ENCODE measurements at places on chromosomes 7 and 10.
A peak's percentile ranks its signal among the peaks of the same experiment; 100 is the strongest.

DNA sequence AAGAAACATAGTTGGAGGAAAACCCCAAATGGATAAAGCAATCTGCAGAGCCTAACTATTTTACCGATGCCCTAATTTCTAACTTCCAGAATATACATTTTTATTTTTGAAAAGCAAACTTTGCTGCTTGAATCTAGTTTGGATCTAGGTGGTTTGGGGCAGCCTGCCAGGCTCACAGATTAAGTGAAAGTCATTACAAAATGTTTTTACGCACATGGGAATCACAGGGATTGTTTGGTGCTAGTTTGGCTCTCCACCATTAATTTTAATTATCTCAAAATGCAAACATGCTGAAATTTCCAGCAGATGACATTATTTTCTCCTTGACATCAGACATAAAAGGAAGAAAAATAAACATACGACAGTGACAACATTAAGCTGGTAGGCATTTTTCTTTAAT lies 166.7 kb upstream of the INHBA start:
- DNase-seq: no peak

GRCh38 chr10:44245601-44245938 lies 139.3 kb downstream of the CXCL12 start:
- DNase-seq: no peak

- DNase-seq: no peak
Observed at GRCh38 chr10:95332666-95333249, 42.0 kb upstream of the PDLIM1 start.

GRCh38 chr7:20541608-20542349 lies 73.7 kb upstream of the ABCB5 start:
- no peak for DNase-seq

GRCh38 chr7:129831424-129832058 lies 121.2 kb downstream of the UBE2H start:
- DNase-seq: no peak

GRCh38 chr7:88789480-88790064 lies 6.0 kb downstream of the TEX47 start:
- DNase-seq: no peak

DNA sequence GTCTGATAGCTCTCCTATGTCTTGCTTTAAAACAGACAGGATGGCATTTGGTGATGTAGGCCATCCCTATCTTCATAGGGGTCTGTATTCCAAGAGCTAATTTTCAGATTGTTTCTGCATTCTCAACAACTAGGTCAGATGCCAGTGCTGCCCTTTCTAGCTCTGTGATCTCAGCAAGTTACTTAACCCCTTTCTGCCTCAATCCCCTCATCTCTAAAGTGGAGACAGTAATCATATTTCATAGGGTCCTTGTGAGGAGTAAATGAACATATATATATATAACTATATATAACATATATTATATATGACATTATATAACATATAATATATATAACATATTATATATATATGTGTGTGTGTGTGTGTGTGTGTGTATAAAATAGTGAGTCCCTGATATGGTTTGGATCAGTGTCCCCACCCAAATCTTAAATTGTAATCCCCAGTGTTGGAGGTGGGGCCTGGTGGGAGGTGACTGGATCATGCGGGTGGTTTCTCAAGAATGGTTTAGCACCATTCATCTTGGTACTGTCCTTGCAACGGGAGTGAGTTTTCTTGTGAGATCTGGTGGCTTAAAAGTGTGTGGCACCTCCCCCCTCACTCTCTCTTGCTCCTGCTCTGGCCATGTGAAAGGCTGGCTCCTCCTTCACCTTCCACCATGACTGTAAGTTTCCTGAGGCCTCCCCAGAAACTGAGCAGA lies 45.2 kb downstream of the HIPK2 start:
- DNase-seq: no peak

- DNase-seq: no peak
Observed at GRCh38 chr10:122346326-122346950, 28.1 kb upstream of the PLEKHA1 start.

DNA sequence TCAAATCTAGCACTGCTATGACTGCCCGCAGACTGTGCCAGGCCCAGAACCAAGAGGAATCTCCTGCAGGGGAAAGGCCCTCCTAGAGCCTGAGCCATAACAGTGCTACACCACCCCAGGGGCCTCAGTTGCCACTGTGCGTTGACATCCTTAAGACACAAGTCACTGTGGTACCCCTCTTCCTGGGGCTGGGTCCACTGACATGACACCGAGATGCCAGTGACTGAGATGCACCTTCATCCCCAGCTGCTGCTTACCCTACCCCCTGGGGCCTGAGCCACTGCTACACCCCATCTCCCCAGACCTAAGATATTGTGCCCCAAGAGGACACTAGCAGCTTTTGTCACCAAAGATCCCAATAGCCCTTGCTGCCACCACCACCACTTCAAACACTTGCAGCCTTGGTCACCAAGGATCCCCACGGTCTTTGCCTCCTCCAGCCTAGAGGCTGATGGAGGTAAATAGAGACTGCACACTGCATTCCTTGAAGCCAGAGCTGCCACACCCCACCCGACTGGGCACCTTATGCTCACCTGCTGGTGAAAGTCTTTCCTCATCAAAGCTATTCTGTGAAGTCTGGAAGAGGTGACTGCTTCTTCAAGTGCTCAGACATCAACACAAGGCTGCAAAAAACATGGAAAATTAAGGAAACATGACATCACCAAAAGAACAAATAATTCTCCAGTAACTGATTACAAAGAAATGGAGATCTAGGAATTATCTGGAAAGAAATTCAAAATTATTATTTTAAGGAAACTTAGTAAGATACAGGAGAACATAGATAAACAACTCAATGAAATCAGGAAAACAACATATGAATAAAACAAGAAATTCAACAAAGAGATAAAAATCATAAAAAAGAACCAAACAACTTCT lies 40.4 kb upstream of the SHH start:
- no peak for DNase-seq

DNA sequence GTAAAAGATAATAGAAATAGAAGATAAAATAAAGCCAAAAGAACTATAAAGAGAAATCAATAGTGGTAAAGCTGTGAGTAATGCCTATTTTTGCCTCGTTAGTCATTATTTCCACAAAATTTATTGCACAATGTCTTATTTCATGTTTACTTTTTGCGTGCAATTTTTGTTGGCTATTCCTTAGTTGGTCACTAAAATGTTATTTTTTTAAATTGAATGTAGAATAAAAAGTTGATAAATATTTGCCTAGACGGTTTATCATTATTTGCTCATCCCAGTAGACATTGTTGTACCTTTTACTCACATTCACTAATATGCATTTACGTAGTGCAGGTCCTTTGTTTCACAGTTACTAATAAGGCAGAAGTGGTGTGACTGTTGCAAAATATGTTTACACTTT lies 227.8 kb upstream of the BMPER start:
- no peak for DNase-seq

DNA sequence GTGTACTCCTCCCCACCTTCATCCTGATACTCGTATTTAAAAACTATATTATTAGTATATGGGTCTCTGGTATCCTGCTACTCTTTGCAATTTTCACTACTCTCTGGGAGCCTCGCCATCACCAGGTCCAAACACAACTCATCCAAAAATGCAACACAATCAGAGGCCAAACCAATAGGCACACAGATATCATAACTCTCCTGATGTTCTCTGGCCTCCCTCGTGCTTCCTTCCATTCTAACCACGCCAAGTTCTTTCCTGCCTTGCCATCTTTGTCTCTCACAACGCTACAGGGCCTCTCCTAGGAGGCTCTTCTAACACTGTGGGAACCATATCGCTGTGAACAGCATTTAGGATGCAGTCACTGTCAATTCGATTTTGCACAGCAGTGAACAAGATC lies 7.3 kb downstream of the RHEB start:
- DNase-seq: no peak

DNA sequence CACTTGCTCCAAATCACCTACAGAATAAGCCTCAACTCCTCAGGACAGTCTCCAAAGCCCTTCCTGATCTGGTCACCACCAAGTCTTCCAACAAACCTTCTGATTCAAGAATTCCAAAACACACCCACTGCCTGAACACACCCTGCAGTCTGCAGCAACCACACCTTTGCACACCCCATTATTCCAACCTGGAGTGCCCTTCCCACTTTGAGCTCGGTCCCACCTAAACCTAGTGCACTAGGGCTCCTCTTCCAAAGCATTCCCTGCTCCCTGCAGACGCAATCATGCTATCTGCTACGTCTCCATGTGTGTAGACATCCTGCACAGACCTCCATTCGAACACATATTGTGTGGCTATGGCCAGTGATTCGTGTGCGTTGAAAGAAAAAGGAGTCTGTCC lies 289.3 kb downstream of the GRID1 start:
- no peak for DNase-seq

DNA sequence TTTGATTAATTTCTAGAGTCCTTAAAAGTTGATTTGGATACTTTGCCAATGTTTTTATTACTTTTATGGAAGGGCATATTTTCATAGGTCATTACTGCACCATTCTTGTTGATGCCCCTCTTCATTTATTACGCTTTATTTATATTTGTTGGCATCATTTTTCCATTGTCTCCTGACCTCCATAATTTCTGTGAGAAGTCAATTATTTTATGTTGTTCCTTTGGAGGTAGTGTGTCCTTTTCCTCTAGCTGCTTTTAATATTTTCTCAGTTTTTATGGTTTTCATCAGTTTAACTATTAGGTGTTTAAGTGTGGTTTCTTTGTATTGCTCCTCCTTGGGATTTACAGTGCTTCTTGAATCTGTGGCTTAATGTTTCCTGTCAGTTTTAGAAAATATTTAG lies 134.9 kb downstream of the SAMD9 start:
- DNase-seq: no peak

DNA sequence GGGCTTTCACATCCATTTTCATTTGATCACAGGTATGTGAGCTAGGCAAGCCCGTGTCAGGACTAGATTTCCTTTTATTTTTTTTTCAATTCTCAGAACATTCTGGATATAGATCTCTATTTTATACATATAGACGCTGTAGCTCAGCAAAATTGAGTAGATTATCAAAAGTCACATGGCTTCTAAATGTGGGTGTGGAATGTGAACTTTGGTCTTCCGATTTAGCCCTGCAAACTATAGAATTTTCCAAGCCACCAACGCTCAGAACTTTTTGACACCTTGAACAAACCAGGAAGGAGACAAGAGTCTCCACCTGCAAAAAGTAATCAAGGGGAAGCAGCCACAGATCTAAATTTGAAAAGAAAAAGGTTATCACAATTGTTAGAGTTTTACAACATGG lies 15.9 kb upstream of the FFAR4 start:
- DNase-seq: no peak

DNA sequence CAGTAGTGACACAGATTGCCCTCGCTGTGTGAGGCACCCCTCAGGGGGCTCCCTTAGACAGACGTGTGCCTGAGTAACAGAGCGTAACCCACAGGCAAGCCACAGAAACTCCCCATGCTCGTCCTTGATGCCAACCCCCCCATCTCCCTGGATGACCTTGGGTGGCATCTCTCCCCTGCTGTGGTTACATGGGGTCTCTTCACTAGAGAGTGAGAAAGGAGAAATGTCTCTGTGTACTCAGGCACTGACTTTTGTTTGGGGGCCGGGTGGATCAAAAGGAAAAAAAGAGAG lies 1.1 kb upstream of the ASB10 start:
- no peak for DNase-seq

DNA sequence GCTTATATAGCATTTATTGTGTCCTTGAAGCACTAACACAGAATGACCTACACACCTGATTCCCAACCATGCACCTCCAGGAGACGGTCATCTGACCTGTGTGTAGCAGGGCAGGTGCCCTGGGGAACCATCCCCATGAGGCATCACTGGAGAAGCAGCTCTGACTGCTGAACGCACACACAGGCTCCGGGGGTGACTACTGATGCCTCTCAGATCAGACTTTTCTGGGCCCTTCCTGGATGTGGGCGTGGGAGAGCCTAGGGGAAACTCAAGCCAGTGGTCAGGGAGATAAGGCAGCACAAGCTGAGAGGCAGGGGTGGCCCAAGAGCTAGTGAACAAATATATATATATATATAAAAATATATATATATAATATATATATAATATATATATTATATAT lies 37.6 kb downstream of the CPXM2 start:
- DNase-seq: no peak

DNA sequence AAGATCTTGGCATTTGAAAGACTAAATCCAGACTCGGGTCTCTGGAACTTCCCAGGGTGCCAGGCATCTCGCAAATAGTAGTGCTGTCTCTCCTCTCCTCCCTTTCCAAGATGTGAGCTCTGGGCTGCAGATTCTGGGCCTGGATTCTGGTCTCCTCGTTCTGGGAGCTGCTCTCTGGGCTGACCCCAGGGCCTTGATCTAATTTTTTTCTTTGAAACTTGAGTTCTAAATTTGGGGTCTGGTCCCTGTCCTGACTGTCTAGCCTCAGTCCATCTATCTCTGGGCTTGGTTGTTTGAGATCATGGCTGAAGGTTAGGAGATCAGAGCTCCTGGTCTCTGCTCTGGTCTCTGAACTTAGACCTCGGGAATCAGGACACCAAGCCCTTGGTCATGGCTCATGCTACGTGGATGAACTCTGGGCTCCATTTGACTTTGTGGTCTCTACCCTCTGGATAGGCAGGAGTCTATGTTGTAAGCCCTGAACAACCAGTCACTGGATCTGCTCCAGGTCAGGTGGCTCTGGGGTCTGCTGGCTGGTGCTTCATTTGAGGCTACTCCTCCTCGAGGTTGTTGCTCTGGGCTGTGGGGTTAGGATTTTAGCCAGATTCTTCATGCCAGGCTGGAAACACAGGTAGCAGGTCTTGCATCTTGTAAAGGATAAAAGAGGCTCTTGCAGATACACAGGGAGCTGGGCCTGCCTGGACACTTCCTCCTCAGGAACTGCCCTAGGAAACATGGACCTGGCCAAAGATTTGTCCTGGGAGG lies 8.0 kb upstream of the MBL2 start:
- DNase-seq: no peak

DNA sequence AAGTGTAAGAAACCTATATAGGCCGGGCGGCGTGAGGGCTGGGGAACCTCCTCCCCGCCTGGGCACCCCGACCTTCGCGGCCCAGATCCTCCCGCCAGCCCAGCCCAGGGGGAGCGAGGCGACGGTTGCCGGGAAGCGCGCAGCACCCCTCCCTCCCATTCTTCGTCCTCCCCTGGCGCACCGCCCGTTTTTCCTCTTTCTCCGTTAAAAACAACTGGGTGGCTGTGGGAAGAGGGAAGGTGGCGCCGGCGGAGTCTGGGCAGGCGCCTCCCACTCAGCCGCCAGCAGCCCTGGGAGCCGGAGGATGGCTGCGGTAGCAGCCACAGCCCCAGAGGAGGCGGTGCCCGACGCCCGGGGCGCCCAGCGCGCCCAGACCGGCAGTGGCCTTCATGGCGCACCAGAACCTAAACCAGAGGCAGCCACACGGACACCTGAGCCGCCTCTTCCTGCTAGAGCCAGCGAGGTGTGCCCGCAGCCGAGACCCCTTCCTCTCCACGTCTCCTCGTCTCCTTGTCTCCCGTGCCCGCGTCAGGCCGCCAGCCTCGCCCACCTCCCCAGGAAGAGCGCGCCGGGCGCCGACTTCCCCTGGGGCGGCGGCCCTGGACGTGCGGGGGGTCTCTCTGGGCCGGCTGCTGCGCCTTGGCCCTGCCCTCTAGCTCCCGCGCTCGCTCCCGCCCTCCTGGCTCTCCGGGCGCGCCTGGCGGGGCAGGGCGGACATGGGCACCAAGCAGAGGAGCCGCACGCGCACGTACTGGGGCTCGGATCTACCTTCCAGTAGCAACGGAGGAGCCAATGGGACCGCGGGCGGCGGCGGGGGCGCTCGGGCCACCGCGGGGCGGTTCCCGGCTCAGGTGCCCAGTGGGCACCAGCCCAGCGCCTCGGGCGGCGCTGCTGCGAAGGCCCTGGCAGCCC lies 32.8 kb upstream of the SFTPD start:
- DNase-seq: peak; percentile 19

- DNase-seq: no peak
Observed at GRCh38 chr10:32412499-32412853, 33.5 kb upstream of the CCDC7 start.

GRCh38 chr7:155166673-155167370 lies 96.7 kb downstream of the HTR5A start:
- no peak for DNase-seq
